ENCODE measurements at places on chromosomes 1 and 21. TPM values are rescaled to one million over a fixed set of nuclear protein-coding genes. Genes with fewer than 3 reads are reported as not detected.

DNA sequence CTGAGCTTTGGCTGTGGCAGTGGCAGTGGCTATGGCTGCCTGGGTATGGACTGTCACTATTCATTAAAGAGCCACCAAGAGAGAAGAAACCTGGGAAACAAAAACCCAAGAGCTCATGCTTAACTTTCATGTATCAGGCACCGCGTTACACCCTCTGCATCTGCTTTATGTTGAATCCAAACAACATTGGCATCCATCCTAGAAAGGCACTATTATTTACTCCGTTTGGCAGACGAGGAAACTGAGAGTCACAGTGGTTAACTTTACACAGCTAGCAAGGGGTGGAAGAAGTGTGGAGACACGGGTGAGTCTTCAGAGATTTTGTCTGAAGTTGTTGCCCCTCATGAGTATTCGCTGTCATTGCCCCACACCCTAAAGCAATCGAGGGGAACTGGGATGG, 63.8 kb downstream of the PLXNA2 start:
- DNase-seq, result no peak

DNA sequence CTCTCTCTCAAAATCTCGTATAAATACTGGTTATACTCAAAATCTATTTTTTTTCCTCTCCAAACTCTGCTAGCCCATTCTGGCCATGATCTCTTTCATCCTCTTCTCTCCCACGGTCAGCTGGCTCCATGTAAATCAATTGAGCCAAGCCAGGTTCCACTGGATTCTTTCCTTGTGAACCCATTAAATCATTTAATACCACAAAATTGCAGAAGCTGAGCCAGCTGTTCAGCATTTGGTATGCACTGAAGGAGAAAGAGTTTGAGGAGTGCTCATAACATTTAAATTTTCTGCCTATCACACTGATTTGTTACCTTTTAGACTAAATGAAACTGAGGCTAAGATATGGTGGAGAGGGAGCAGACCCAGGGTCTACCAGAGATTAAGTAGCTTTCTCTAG, 29.1 kb upstream of the TADA1 start:
- no peak for DNase-seq

GRCh38 chr1:18947570-18947969, 8.9 kb downstream of the IFFO2 start:
- DNase-seq, result no peak

DNA sequence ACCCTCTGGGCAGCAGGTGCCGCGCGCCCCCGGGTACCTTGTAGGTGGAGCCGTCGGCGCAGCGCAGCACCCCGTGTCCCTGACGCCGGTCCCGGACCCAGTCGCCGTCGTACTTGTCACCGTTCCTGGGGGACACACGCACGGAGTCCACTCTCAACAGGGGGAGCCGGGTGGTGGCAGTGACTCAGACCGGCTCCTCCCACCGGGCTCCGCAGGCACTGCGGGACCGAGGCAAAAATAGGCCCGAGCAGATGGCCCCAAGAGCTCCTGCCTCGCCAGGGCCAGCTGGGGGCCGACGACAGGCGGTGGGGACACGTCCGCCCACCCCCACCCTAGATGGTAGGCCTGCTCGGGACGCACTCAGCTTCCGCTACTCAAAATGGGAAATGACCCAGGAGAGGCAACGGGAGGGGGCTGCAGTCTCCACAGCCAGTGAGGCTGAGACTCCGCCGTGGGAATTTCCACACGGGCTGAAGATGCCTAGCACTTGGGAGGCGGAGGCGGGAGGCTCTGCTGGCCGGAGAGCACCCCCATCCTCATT, 6.3 kb downstream of the MORN1 start:
- no peak for DNase-seq

DNA sequence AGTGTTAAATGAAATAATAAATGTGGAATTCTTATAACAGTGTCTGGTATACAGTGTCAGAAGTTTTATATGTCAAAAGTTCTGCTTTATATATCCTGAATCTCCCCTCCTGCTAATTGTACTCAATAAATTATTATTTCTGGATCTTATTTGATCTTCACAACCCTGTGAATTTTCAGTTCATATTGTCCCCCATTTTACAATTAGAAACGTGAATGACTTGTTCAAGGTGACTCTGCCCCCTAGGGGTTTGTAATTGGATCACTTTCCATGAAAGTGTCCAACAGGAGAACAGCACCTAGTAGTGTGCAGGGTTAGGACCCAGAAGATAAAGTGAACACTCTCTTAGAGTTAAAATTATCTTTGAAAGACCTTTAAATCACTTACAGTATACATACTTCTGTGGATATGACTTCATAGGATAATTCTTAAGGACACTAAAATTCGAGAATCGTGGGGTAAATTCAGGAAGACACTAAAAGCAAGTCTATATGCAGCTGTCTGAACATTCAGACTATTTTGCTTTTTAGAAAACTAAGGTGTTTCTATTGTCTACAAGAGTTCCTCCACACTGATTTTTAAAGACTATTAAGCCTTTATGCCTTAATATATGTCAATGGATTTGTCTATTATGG, 4.5 kb upstream of the DDR2 start:
- DNase-seq, result no peak

DNA sequence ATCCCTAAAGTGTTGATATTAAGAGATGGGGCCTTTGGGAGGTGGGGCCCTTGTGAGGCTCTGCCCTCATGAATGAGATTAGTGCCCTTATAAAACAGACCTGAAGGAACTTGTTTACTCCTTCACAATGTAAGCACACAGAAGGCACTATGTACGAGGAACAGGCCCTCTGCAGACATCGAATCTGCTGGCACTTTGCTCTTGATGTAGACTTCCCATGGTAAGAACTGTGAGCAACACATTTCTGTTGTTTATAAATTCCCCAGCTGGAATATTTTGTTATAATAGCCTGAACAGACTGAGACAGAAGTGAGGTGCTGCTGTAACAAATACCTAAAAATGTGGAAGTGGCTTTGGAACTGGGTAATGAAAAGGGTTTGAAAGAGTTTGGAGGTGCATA, 193.2 kb downstream of the TGFB2 start:
- no peak for DNase-seq

GRCh38 chr1:192153276-192153675, 5.0 kb upstream of the RGS18 start:
- no peak for DNase-seq

- no peak for DNase-seq
Measured at GRCh38 chr1:209318181-209319056, 265.1 kb upstream of the CAMK1G start.

DNA sequence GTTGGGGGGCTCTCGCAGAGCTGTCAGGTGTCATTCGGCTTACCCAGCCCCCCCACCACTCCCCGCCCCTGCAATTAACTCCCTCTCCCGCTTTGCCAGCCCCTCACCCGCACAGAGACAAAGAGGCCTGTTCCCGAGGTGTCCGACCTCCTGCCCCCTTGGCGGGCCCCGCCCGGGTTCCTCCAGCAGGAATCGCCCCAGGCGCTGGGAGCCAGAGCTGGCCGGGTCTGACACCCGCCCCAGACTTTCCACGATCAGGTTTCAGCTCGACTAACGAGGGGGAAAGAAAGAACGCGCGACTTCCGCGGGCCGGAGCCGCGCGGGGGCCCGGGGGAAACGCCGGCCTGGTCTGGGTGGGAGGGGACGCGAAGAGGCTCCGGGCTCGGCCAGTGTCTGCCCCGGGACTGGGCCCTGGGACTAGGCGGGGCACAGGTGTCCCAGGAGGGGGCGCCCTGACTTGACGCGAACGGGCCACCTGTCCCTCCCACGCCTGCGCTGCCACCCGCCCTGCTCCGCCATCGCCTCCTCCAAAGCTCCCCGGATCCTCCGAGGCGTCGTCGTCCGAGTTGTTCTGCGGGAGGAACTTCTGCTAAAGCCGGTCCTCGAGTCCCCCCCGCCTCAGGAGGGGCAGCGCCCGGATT, 36.4 kb upstream of the HHAT start:
- DNase-seq, result no peak

DNA sequence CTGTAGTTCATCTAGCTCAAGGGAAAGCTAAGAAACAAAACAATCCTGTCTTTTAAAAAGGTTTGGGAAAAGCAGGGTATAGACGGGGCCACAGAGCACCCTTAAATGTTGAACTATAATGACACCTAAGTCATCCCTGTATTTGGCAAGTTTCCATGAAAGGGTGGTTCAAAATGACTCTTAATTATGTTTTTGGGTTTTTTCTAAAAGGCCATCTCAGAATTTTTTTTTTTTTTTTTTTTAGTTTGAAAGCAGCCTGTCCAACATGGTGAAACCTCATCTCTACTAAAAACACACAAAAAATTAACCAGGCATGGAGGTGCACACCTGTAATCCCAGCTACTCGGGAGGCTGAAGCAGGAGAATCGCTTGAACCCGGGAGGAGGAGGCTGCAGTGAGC, 22.2 kb downstream of the TOMM20 start:
- DNase-seq, result no peak

- DNase-seq, result no peak
Measured at GRCh38 chr1:225388372-225388771, 39.5 kb downstream of the LBR start.

DNA sequence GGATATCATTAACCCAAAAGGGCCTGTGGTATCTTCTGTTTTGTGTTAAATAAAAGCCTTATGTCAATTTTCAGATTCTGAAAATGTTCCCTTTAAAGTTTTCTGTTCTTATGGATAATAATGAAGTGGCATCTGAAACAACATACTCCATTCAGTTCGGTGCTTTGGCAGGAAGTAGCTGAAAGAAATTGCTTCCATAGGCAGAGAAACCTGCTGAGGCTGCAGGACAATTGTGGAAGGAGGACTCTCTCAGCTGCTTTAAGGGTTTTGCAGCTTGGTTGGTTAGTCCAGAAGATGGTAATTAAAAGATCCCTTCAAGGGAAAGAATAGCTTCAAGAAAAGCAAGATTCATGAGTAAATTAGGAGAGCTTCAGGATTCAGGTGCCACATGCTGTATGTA, 30.5 kb upstream of the NRIP1 start:
- DNase-seq, result no peak

GRCh38 chr1:8238141-8239038, 79.5 kb upstream of the SLC45A1 start:
- peak; percentile 13 for DNase-seq

DNA sequence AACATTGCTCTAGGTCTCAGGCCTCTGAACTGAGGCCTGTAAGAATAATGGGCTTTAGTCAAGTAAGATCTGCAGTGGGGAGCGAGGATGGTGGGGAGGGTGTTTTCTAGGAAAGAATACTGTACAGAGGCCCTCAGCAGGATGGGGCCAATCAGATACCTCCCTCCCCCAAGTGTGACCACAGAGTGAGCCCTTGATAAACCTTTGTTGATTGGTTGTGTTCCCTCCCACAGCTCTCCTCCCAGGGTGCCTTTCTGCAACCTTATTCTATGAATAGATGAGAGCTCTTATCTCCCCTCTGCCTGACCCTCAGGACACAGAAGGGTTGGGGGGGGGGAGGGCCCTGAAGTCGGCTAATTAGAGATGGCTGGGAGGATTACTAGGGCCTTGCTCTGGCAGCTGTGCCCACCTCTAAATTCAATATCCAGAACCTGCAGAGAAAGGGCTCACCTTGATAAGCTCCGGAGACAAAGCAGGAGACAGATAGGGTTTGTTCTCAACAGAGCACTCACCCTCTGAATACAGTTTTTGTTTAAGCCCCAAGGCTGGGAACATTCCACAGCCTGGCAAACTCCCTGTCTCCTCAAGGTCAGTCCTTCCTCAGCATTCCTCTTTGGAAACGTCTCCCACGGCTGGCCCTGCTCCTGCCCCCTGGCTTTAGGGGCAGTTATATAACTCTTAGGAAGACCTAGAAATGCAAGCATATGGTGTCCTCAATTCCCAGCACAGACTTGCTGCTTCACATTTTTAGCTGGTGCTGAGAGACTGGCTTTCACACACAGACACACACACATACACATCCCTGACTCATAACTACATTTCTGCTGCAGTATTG, 42.9 kb downstream of the ATP1A1 start:
- no peak for DNase-seq

DNA sequence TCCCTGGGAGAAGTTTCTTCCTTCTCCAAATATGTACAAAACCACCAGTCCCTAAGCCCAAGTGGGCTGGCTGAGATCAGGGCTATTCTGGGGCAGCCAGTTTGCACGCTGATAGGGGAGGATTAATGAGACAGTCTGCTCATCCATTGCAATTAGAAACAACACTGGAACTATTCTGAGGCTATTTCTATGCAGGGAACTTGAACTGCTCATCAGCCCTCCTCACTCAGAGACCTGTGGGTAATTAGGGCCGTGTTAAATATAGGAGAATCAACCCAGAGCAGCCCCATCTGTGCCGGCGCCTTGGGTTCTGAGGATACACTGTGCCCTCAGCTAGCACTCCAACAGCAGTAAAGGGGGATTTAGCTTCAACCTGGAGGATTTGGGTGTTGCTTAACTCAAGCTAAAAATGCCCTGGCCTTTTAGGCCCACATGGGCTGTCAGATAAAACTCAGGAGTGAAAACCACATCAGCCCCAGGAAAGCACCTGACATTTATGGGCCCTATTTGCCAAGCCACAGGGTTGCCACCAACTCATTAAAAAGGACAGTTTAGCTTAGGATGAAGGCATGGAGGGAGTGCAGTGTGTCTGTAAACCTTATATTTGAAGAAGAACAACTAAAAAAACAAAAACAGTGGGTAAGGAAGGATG, 53.9 kb downstream of the DUSP10 start:
- no peak for DNase-seq

- DNase-seq, result no peak
Measured at GRCh38 chr1:43444151-43444828, 9.4 kb downstream of the HYI start.

GRCh38 chr1:185464777-185465176, 147.7 kb upstream of the IVNS1ABP start:
- DNase-seq, result peak; percentile 20

DNA sequence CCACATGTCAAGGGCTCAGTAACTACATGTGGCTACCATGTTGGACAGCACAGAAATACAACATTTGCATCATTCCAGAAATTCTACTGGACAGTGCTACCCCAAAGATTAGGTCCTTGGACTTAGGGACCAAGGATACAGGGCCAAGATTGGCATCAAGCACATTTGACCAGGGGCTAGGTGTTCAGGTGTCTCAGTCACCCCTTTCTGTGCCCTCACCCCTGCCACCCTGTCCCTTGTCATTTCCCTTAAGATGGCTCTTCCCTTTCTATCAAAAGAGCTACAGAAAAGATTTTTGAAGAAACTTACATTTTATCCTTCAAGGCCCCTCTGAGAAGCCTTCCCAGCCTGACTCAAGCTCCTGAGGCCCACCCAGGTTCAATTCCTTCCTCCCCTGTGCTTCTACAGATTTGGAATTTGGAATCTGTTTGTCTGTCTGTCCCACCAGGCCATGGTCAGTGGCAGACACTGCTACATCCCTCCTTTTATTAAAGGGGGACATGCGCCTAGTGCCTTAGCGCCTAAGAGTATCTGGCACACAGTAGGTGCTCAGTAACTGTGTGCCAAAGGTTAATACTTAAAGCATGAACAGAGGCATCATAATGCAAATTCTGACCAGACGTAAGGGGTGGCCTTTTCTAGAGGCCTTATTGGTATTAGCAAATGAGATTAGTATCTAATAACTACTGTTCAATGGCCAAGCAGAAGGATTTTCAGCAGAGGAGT, 21.4 kb downstream of the CSF1 start:
- no peak for DNase-seq

Gene GIPC2
- polyA plus RNA-seq, result not detected
